Cardiac septum (tissue), 1 donor: ENCODE measurements at places on chromosomes 5 and 9. TPM values are rescaled to one million over a fixed set of nuclear protein-coding genes. Genes with fewer than 3 reads are reported as not detected.

DNA sequence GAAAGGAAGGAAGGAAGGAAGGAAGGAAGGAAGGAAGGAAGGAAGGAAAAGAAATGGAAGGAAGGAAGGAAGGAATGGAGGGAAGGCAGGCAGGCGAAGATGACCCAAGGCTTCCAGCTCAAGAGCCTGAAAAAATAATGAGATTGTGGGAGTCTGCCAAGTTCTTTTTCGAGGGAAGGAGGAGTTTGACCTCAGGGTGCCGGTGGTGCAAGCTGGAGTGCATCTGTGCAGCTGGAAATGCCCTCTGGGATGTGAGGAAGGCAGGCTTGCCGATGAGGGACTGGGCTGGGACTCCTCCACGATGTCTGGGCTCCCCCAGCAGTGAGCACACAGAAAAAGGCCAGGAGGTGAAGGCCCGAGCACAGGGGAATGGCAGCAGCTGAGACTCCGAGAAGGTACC is 154.9 kb upstream of the DAPK1 start:
- no peak for DNase-seq

GRCh38 chr5:145680169-145680568 is 155.0 kb downstream of the PRELID2 start:
- DNase-seq, result no peak

- DNase-seq, result no peak
Measured at GRCh38 chr5:132865668-132866341, 464 bp downstream of the GDF9 start.

GRCh38 chr5:139443831-139444453 is 4.6 kb upstream of the DNAJC18 start:
- no peak for DNase-seq

- DNase-seq, result no peak
Measured at GRCh38 chr9:20640331-20641187, 18.3 kb upstream of the MLLT3 start.

IFNB1 gene
- not detected for total RNA-seq

- peak; percentile 55 for DNase-seq
Measured at GRCh38 chr9:125431741-125432271, 170.2 kb downstream of the GAPVD1 start.
